Upper lobe of left lung (tissue), 6 donors: ENCODE measurements at places on chromosomes 2 and 18. TPM values are rescaled to one million over a fixed set of nuclear protein-coding genes. Genes with fewer than 3 reads are reported as not detected.

DNA sequence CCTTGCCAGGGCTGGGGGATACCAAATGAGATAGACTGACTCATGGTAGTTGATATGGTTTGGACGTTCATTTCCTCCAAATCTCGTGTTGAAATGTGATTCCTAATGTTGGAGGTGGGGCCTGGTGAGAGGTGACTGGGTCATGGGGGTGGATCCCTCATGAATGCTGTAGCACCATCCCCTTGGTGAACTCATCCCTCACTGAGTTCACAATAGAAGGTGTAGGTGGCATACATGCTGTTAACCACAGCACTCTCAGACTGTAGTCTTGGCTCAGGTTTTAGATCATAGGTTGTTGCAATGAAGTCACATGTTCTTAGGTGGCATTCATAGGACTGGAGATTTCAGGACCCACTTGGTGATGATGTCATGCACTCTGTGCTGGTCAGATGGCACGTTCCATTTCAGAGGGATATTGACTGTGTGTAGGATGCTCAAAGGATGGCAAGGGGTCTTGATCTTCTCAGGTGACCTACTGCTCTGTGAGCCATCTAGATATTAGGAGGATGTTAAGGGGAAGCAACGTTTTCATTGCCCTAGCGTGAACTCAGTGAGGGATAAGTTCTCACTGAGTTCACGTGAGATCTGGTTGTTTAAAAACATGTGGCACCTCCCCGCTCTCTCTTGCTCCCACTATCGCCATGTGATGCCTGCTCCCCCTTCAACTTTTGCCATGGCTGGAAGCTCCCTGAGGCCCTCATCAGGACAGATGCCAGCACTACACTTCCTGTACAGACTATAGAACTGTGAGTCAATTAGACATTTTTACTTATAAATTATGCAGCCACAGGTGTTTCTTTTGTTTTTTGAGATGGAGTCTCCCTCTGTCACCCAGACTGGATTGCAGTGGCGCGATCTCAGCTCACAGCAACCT lies 73.8 kb upstream of the ACAA2 start:
- DNase-seq = no peak

Gene RNF125
- 4.1 TPM for total RNA-seq

DNA sequence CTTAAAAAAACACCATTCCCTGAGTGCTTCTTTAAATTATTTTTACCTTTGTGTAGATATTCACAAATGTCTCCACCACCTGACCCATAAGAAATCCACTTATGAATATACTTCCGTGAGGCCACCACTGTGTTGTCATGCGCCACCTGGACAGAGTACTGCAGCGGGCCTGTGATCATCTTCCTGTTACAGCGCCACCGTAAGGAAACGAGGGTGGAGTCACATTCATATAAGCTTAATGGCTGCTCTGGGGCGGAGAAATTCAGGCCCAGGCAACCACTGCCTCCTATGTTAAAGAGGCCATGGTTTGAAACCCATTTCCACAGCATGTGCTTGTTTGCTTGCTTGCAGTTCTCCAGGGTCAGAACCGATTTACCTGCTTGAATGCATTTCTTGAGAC lies 17.7 kb downstream of the PLA2R1 start:
- DNase-seq = no peak

DNA sequence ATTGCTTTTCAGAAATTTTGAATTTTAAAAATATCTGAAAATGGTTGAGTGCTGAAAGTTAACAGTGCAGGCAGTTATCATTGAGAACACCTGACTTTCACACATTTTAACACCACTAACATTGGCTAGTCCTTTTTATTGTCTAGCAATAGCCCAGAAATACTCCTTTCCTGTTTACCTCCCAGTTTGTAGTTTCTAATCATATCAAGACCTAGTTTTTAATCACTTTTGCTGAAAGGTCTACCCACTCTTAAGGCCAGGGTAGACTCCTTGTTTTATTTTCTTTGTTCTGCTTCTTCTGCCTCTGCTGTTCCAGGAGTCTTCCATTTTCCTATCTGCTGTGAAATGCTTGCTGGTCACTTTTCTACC lies 72.1 kb downstream of the UBE2E3 start:
- DNase-seq = no peak

Gene DYNAP
- not detected for total RNA-seq

Gene TXNDC2
- not detected for total RNA-seq

Gene BIN1
- 53.4 TPM for total RNA-seq

DNA sequence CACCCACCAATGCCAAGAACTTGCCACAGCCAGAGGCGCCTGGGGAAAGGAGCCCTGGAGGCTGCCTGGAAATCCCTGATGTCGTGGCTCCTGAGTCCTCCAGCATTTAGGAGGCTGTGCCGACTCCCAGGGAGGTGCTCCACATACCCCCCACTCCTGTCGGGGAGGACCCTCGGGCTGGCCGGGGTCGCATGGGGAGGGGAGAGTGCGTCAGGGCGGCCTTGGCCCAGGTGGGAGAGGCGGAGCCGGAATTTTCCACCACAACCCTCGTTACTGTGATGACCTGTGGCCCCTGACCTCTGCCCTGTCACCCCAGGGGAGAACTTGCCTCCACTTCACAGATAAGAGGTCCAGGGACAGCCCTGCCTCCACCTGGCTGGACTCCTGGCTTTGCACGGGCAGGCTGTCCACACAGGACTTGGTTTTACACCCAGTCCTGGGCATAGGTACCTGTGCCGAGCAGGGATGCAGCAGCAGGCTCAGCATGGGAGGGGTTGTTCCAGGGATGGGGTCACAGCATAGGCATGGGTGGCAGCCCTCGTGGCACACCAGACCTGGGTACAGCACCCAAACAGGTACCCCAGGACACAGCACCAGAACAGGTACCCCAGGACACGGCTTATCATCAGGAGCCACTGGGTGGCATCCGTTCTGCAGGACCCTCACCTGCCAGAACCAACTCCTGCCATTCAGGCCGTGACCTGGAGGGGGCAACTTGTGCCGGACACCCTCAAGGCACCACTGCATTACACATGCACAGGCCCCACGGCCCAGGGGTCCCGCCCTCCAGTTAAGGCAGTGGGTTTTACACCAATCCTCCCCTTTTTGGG lies 12.3 kb upstream of the AGXT start:
- peak; percentile 63 for DNase-seq
